Osteoblast (primary cell): ENCODE measurements at places on chromosomes 4 and X.

GRCh38 chr4:79331126-79331876 lies 5.4 kb upstream of the NAA11 start:
- DNase-seq, result no peak

GRCh38 chr4:2484185-2484584 lies 15.3 kb downstream of the RNF4 start:
- DNase-seq, result no peak

DNA sequence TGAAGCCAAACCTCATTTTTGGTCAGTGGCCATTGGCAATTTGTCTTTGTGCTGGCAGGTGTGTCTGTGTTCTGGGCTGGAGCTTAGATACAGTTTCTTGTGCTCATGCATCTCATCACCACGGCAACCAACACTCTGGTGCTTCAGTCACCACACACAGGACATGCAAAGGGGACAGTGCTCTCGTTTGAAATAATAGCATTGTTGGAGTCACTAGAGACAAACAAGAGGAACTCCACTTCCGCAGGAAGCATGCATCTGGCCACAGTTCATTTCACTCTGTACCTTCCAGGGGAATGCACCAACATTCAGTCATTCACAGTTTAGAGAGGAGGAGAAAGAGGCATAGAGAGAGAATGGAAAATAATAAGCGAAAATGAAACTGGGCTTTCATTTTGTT lies 267.4 kb downstream of the ANK2 start:
- no peak for DNase-seq

DNA sequence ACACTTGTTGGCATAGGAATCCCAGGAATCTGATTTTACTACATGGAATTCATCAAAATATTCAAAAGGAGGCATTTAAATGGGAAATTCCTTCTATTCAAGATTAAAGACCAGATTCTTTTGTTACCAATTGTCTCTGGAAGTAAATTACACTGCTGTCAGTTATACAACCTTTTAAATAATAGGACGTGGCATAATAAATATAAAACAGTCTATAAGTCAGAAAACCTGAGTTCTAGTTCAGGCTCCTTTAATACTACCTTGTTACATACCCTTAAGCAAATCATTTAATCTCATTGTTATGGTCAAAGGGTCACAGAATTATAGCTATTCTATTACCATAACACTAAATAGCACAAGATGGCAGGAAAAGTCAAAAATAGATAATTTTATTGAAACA lies 18.8 kb downstream of the COL4A6 start:
- no peak for DNase-seq

DNA sequence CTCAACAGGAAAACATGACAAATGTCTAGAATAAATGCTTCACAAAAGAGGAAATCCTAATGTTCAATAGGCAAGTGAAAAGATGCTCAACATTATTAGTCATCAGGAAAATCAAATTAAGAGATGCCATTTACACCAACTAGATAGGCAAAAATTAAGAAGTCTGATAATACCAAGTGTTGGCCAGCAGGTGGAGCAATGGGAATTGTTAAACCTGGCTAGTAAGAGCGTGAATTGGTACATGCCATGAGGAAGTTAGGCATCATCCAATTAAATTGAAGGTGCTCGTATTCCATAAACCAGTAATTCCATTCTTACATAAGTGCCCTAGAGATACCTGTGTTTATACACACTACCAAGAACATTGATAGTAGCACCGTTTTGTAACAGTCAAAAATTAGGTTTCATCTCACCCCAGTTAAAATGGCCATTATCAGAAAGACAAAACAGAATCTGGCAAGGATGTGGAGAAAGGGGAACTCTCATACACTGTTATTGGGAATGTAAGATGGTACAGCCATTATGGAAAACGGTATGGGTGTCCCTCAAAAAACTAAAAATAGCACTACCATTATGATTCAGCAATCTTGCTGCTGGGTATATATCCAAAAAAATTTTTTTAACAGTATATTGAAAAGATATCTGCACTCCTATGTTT lies 14.0 kb upstream of the ZCCHC18 start:
- no peak for DNase-seq

DNA sequence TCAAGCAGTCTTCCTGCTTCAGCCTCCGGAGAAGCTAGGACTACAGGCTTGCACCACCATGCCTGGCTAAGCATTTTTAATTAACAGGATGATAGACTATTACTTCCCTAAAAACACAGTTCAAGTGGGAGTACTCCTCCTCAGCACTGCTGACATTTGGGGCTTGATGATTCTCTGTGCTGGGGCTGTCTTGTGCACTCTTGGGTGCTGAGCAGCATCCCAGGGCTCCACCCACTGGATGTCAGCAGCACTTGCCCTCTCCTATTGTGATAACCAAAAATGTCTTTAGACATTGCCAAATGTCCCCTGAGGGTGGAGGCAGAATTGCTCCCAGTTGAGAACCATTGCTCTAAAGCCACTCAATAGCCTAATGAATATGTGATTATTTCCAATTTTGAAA lies 60.4 kb downstream of the CLCN4 start:
- DNase-seq, result no peak

- no peak for DNase-seq
These were observed 151.8 kb downstream of the POU4F2 start for GRCh38 chr4:146790515-146790914.

- DNase-seq, result no peak
These were observed 1.1 kb downstream of the PJA1 start for GRCh38 chrX:69163936-69164741.

GRCh38 chrX:83504721-83505479 lies 3.2 kb upstream of the POU3F4 start:
- no peak for DNase-seq

DNA sequence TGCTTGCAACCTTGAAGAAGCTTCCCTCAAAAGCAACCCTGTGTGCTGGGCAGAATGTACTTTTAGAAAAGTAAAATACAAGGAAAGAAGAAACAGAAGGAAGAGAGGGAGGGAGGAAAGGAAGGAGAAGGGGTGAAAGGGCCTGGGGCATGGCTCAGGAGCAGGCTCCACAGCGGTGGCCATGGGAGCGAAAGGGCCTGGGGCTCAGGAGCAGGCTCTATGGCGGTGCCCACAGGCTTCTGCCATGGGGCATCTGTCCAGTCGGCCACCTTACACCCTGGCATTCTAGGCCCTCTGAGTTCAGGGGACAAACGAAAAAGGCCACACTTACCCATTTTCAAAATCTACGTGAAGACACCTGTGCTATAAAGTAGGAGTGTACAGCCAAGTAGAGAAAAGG lies 31.4 kb downstream of the GAK start:
- no peak for DNase-seq

- peak; percentile 25 for DNase-seq
These were observed 107.1 kb downstream of the TMEM131L start for GRCh38 chr4:153573221-153573620.

DNA sequence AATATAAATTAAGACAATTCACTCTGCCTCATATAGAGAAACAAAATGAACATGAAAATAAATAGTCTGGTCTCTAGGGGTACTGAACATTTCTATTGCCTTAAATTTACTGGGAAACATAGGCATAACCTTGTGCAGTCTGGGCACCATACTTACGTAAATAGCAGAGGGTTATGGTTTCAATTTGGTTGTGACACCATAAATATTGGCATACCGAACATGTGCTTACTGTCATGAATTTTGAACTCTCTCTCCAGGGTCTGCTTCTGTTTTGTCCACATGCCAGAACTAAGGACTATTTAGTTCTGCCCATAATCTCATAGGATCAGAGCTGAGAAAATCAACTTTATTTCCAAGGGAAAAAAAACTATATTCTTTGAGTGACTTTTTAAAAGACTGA lies 17.6 kb downstream of the PDGFC start:
- DNase-seq, result no peak

DNA sequence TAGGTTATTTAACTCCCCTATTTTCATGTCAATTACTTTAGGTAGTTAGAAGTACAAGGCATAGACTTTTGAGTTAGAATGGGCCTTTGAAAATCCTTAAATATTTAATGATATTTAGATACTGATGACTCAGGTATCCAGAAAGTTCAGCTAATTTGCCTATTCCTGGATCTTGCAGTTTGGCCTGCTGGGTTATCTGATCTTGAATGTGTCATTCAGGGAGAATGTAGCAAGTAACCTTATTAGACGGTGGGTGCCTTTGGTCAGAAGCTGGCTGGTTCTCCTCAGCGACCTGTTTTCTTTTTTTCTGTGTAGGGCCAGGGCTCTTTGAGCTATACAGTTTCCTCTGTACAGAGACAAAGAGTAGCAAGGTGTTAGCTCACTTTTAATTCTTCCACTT lies 42.0 kb downstream of the MTM1 start:
- DNase-seq, result no peak

DNA sequence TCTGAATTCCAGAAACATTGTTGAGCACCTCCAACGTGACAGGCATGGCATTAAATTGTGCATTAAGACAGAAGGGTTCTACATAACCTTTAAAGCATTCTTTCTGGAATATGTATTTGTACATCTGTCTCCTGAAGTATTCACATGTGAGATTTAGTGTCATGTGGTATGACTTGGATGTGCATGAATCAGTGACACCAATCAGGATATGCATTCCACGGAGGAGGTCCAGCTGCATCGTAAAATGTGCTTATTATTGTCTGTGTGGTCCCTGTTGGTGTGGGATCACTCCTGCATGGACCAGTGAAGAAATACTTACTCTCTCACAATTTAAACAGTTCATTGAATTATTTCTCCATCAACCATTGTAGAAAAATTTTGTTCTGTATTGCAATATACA lies 149.0 kb downstream of the MID1 start:
- no peak for DNase-seq

DNA sequence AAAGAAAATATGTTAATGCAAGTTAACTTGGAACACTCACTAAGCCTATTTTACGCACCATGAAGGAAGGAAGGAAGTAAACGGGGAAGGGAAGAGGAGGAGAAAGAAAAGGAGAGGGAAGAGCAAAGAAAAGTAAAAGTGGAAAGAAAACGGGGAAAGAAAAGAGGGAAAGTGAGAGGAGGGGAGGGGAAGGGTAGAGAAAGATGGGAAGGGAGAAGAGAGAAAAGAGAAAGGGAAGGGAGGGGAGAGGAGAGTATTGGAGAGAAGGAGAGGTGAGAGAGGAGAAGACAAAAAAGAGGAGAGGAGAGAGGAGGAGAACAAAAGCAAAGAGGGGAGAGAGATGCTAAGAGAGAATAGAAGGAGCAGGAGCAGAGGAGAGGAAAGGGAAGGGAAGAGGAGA lies 224.1 kb downstream of the SLITRK2 start:
- no peak for DNase-seq

DNA sequence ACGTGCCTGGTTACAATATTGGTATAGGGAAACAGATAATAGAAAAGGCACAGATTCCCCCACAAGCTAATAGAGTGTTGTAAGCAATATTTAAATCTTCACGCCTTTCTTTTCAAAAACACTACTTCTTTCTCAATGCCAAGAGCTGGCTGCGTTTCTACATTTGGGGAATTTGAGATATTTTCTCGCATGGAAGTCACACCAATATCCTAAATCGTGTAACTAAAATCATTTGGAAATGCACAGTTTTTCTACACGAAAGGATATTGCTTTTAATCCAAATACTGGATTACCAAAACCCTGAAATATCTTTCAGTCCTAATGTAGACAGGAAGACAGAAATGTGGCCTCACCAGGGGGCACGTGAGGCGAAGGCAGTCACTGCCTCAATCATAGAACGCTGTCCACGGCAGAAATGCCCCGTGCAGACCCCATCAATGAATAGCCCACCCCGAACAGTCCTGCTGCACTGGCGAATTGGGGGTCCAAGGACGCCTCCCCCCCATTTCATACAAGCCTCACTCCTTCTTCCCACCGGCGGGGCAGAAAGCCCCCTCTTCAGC lies 106.6 kb downstream of the NSUN7 start:
- DNase-seq, result no peak

GRCh38 chr4:17562157-17562556 lies 14.8 kb upstream of the LAP3 start:
- DNase-seq, result peak; percentile 29

DNA sequence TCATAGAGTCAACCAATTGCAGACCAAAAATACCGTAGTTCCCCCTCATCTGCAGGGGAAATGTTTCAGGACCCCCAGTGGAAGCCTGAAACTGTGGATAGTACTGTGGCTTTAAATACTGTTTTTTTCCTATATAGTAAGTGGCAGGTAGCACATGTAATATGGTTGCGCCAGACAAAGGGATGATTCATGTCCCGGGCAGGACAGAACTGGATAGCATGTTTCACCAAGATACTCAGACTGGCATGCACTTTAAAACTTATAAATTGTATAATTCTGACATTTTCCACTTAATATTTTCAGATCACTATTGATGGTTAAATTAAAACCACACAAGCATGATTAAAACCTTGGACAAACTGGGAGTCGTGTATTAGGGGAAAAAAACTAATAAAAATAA lies 276.3 kb upstream of the AGA start:
- no peak for DNase-seq

- DNase-seq, result no peak
These were observed at the start of gene DRD5 for GRCh38 chr4:9781343-9782135. TSS of gene DRD5 (plus strand) at chr4:9781634. CDS start at chr4:9782030, 396 bp downstream.

DNA sequence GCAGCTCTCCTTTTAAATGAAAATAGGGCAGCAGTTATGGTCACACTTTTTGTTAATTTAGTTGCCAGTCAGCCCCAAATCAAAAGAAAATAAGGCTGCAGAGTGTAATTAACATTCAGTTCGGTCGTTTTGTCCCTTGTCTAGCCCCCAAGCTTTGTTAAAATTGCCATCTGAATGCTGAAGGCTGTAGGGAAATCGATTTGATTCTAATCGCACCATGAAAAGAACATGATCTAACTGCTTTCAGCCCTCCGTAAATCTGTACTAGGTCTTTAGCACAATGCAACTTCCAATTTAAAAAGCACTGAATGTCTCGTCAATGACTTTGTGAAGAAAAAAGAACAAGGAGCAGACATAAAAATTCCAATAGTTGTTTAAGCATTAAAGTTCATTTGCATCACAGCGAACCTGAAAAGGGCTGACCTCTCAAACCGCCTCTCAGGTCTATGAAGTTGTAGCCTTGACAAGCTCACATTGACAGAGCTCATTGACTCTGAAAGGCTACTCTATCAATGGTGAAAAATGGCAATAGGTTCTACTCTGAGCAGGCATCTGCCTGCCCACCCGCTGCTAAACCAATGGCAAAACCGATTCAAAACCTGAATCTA lies 48.9 kb downstream of the CHIC2 start:
- no peak for DNase-seq

GRCh38 chr4:83369831-83370639 lies 35.4 kb upstream of the HPSE start:
- no peak for DNase-seq

GRCh38 chrX:12985331-12985730 lies 10.4 kb downstream of the TMSB4X start:
- no peak for DNase-seq

DNA sequence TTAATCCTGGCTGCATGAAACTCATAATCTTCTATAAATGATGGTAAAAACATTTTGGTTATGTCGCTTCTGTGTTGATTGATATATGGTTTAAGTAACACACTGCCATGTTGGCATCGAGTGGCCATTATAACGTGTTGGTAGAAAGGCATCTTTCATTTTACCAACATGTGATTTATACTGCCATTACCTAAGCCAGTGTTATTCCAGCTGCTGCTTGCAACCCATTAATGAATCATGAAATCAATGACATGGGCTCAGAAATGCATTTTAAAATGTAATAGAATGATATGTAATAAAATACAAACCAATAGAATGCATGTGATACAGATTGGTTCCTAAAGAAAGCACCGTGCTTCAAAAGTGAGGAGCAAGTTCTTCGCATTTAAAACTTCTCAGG lies 102.0 kb downstream of the VEGFC start:
- DNase-seq, result no peak

GRCh38 chr4:7874838-7875237 lies 64.8 kb downstream of the AFAP1 start:
- no peak for DNase-seq
